ENCODE measurements at places on chromosomes 5 and 9.
A peak's percentile ranks its signal among the peaks of the same experiment; 100 is the strongest.

GRCh38 chr9:116928884-116929283 is 241.8 kb downstream of the TRIM32 start:
- DNase-seq, result peak; percentile 63
- no peaks in the 10 kb centered on the region for H3K36me3 ChIP-seq
- H3K27me3 ChIP-seq, result no peaks in the 10 kb centered on the region

DNA sequence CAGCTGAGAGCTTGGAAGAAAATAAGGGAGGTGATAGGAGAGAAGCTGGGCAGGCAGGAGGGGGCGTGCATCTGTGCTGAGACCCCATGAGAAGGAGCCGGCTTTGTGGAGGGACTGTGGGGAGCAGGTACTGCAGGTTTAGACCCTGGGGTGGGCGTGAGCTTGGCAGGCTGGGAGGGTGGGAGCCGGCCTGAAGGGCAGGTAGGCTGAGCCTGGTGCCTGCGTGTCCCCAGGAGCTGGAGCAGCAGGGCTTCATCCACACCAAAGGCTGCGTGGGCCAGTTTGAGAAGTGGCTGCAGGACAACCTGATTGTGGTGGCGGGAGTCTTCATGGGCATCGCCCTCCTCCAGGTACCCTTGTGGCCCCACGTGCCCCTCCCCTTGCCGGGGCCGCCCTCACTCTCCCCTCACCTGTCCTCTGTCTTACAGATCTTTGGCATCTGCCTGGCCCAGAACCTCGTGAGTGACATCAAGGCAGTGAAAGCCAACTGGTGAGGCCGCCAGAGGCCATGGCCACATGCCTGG is 9.2 kb downstream of the TSPAN17 start:
- no peak for DNase-seq
- H3K27ac ChIP-seq, result no peak overlapping the region
- peaks cover 7% of the 10 kb centered on the region for H3K36me3 ChIP-seq
- H3K4me3 ChIP-seq, result no peak overlapping the region

- DNase-seq, result no peak
- no peaks in the 10 kb centered on the region for H3K27me3 ChIP-seq
- H3K4me1 ChIP-seq, result no peaks in the 10 kb centered on the region
- no peak overlapping the region for H3K4me3 ChIP-seq
Observed at GRCh38 chr9:97480749-97481148, 20.7 kb upstream of the TMOD1 start.

DNA sequence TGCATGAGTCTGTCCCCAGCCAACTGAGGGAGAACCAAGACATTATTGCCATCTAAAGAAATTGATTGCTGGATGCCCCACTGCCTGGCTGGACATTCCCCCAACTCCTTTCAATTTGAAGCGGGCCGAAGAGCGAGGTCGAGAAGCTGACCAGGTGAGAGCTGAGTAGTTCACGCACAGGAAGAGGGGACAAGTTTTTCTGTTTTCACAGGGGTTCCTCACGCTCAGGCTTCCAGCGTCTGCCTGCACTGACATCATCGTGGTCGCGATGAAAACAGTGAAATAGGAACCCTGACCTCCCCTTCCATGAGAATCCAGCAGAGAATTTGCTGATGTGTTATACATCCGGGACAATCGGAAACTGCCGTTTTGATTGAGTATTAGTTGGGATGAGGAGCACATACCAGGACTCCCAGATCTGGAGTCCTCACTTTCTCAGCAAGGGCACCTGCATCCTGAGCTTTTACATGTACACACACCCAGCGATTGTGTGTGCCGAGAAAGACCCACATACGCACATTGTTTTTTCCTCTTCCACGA is 3.1 kb upstream of the DMRT3 start:
- no peak for DNase-seq
- no peak overlapping the region for H3K27ac ChIP-seq

DNA sequence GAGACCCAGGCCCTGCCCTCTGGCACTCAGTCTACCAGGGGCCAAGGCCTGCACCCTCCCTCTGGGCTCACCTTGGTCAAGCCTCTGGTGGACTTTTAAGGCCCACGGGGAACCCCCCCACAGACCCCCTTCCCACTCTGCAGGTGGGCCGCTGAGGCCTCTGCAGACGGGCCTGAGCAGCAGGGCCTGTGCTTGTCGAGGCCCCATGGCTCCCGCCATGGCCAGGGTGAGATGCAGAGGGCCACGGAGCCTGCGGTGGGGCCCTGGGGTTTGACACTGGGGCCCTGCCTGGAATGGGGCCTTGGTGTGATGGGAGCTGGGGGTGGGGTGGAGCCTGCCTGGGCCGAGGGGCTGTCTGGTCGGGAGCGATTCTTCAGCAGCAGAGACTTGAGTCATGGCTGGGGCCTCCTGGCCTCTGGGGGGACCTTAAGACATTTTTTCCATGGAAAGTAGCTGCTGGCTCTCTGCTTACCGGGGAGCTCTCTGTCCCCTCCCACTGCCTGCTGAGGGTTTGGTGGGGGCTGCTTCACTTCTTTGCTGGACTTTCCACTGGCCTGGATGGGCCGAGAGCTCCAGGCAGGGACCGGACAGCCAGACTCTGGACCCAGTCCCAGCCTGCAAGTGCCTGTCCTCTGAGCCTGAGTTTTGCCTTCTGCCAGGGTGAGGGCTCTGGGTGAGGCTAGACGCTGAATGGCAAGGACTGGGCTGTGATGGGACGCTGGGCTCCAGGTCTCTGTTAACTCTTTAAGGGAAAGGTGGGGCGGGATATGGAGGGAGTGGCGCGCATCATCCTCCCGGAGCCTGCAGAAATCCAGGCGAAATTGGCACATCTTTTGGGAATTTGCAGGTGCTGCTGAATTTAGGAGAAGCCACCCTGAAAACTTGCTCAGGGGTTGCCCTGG is 132.2 kb downstream of the RXRA start:
- H3K4me3 ChIP-seq, result no peak overlapping the region
- no peaks in the 10 kb centered on the region for H3K27me3 ChIP-seq
- no peaks in the 10 kb centered on the region for H3K36me3 ChIP-seq
- DNase-seq, result no peak

DNA sequence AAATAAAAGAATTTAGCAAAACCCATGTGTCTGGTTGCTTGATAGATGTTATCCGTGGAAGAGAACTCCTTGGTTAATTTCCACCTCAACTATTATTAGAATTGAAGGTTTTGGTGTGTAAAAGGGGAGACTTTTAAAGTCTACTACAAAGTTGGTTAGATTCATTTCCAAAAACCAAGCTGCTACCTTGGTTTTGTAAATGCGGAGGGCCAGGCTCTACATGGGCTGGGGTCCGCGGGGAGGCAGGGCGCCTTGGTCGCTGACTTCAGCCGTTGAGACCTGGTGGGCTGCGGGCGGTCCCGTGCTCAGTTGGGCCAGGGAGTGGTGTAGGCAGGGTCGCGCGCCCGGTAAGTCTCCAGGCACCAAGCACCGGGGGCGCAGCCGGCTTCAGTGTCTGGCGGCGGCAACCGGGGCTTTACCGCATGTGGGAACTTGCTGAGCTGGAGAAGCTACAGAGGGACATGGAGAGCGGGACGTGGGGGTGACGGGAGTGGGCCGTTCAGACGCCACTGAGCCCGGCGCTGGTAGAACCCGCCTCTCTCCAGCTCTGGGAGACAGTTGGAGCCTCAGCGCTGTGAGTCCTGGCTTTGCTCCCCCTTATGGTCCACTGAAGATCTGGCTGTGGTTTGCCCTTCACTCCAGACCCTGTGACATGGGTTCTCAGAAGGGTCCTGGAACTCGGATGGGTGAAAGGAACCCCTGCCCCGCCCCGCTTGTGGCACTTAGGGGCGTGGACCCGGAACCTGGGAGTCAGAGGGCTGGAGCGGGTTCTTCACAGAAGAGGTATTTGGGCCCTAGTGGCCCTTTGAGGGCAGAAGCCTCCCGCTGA is 11.8 kb downstream of the NR2F1 start:
- DNase-seq, result no peak
- no peak overlapping the region for H3K27ac ChIP-seq
- H3K36me3 ChIP-seq, result no peaks in the 10 kb centered on the region
- peaks cover 9% of the 10 kb centered on the region for H3K4me1 ChIP-seq
- peaks cover 94% of the 10 kb centered on the region for H3K27me3 ChIP-seq
- H3K4me3 ChIP-seq, result no peak overlapping the region

DNA sequence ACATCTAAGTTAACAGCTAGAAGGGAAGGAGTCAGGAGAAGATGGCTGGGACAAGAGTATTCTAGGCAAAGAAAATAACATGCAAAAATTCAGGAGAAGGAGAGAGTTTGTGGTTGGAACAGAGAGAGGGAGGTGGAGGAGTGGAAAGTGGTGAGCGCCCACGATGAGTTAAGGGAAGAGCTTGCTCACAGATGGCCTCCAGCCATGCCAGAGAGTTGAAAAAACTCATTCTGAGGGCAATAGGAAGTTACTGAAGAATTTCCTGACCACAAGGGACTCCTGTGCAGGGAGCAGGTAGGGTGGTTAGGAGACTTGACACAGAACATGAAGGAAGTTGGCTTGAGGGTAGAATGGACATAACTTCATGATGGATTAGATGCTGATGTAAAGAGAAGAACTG is 159.7 kb downstream of the DOCK2 start:
- H3K4me1 ChIP-seq, result peaks cover 1% of the 10 kb centered on the region
- DNase-seq, result no peak

DNA sequence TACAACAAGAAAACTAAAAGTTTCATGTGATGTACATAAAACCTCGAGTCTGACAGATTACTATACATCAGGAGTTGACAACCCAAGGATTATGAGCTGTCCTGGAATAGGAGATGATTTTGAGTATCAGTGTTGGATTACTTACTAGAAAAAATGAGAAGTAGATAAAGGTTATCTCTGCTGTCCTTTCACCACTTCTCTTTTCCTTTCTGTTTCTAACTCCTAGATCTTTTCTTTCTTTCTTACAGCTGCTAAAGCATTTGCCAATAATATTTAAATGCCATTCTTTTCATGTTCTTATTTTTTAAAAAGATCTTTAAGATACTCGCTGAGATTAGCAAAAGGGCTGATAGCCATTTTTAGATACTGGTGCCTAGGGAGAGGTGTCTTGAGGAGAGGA is 14.8 kb downstream of the RBM27 start:
- no peak overlapping the region for H3K4me3 ChIP-seq
- H3K4me1 ChIP-seq, result no peaks in the 10 kb centered on the region
- DNase-seq, result no peak
- H3K27ac ChIP-seq, result no peak overlapping the region
- H3K36me3 ChIP-seq, result peaks cover 3% of the 10 kb centered on the region

DNA sequence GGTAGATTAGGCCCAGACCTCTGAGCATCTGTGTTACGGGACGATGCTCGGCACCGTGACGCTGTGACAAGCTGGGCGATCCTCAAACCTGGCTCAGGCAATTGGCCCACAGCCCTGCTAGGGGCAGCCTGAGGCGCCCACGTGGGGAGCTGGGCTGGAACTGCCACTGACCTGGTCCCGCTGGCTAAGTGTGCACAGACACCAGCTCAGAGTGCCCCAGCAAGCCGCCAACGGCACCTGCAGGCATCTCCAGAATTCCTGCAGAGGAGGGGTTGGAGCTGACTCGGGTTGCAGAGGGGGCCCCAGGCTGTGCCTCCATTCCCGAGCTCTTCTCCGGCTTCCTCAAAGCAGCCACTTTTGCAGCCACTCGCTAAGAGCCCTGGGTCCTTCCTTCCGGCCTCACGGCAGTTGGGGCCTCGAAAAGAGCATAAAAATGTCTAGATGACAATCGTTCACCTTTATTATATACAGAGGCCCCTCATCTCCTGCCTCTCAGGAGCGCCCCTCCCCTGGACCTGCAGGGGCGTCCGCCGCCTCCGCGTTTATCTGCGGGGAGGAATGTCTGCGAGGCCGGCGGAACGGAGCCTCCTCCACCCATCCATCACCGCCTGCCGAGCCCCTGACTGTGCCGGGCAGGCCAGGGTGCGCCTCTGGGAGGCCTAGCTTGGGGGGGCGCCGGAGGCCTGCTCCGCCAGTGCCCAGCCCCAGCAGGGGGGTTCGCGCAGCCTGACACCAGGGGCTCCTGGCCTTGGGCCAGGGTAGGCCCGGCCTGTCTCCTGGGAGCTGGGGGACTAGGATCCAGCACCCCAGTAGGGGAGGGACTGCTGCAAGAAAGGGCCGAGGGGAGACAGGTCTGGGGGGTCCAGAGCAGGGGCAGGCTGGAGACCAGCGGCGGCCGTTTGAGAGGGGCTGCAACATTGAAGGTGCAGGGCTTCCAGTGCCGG is 144.9 kb downstream of the BARX1 start:
- H3K27ac ChIP-seq, result no peak overlapping the region
- no peaks in the 10 kb centered on the region for H3K27me3 ChIP-seq
- peaks cover 4% of the 10 kb centered on the region for H3K4me1 ChIP-seq
- no peak overlapping the region for H3K4me3 ChIP-seq
- no peaks in the 10 kb centered on the region for H3K36me3 ChIP-seq
- no peak for DNase-seq

DNA sequence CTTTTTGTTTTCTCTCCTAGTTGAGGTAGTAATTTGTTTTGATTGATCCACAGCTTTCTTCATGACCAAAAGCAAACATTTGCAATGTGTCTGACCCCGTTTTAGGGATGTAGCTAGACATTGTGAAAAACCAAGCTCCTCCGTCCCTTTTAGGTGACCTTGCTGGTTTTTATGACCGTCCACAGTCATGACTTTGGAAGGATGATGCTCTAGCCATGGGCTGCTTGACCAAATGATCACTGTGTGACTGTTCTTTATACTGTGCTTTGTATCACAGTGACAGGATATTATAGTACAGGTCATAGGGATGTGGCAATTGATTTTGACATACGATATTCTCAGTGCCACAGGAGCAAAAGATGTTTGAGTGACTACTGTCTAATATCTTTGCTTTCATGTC is 54.4 kb downstream of the KCNN2 start:
- H3K27me3 ChIP-seq, result no peaks in the 10 kb centered on the region
- no peaks in the 10 kb centered on the region for H3K4me1 ChIP-seq
- no peak for DNase-seq
- no peaks in the 10 kb centered on the region for H3K36me3 ChIP-seq
- no peak overlapping the region for H3K27ac ChIP-seq

DNA sequence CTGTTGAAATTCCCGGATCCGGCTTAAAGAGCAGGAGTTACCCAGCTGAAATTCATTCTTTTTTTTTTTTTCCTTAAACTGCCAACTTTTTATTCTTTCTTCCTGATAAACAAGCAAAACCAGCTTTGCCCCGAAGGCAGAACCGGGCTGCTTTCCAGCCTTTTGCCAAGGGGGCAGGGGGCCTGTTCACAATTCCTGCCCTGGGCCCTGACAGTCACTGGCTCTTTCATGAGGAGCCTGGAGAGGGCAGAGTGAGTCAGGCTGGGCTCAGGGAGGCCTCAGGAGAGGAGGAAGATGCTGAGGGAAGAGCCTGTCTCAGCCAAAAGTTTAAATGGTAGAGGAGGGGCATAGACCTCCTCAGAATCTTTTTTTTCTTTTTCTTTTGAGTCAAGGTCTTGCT is 4.8 kb downstream of the GLIPR2 start:
- no peak overlapping the region for H3K27ac ChIP-seq
- peaks cover 6% of the 10 kb centered on the region for H3K4me1 ChIP-seq
- no peak for DNase-seq
- no peaks in the 10 kb centered on the region for H3K36me3 ChIP-seq
- H3K4me3 ChIP-seq, result no peak overlapping the region
- peaks cover 18% of the 10 kb centered on the region for H3K27me3 ChIP-seq

GRCh38 chr5:116068028-116068632 is 16.7 kb upstream of the COMMD10 start:
- no peaks in the 10 kb centered on the region for H3K27me3 ChIP-seq
- no peak overlapping the region for H3K4me3 ChIP-seq

All from iPS DF 6.9 (cell line).